ENCODE measurements at places on chromosomes 7 and 10.
A peak's percentile ranks its signal among the peaks of the same experiment; 100 is the strongest.

DNA sequence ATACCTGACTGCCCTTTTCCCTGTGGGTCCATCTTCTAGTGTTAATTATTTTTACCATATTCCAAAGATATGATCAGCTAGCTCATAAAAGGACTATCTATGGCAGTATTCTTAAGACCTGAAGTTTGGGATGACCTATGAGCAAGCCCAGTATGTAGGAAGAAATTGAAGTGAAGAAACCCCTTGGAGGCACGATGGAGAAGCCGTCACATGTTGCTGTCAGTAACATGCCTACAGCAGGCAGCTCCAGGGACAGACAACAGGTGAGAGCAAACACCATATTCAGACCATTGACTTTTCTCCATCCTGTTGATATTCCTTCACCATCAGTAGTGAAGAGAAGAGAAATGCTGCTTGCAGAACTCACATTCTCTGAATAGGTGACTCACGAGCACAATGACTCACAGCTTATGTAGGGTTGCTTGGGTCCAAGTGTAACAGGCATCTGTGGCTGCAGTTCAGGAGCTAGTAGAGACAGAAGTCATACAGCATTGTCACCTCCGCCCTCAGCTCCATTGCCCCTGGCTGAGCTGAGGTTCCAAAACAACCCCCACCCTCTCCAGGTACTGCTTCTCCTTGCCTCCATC lies 8.4 kb upstream of the LYZL2 start:
- DNase-seq, result peak; percentile 86

DNA sequence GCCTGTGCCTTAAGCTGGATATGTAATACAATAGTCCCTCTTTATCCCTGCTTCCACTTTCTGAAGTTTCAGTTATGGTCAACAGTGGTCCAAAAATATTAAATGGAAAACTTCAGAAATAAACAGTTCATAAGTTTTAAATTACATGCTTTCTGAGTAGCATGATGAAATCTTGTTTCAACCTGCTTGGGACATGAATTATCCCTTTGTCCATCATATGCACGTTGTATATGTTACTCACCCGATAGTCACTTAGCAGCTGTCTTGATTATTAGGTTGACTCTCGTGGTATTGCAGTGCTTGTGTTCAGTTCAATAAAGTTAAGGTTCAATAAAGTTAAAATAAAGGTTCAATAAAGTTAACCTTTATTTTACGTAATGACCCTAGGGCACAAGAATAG lies 25.5 kb downstream of the C1GALT1 start:
- no peak for DNase-seq

DNA sequence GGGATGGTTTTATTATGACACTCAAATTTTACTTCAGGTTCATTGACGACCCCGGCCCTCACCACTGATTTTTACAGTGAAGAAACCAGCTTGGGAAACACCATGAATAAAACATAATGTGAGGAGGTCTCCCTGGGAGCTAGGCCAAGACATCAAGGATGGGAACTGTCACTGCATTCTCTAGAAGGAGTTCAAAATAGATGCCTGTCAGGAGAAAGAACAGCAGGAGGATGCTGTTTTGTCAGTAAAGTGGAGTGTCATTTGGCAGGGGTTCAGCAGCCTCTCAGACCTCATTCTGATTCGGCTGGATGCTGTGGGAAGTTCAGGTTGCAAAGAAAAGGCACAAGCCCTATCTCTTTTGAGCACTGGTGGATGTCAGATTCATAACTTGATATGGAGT lies 360.3 kb upstream of the C7orf33 start:
- DNase-seq, result no peak

GRCh38 chr10:113533801-113534200 lies 19.1 kb upstream of the HABP2 start:
- DNase-seq, result no peak

- no peak for DNase-seq
Observed at GRCh38 chr10:90407131-90407530, 450.7 kb downstream of the HTR7 start.

DNA sequence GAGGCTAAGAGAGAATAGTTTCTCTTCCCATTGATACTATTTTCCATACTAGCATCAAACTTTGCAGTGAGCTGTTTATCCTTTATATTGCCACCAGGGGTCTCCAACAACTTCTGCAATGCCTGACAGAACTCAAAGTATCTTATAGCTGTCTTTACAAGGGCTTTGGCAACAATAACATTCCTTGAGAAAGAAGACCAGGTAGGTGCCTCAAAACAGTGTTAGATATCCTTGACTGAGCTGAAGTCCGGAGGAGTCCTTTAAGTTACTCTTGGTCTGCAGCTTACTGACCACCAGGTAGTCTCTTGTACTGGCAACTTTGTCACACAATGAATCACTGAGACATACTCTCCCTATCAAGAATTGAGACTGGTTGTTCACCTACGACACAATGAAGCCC lies 30.0 kb upstream of the TES start:
- DNase-seq, result no peak

DNA sequence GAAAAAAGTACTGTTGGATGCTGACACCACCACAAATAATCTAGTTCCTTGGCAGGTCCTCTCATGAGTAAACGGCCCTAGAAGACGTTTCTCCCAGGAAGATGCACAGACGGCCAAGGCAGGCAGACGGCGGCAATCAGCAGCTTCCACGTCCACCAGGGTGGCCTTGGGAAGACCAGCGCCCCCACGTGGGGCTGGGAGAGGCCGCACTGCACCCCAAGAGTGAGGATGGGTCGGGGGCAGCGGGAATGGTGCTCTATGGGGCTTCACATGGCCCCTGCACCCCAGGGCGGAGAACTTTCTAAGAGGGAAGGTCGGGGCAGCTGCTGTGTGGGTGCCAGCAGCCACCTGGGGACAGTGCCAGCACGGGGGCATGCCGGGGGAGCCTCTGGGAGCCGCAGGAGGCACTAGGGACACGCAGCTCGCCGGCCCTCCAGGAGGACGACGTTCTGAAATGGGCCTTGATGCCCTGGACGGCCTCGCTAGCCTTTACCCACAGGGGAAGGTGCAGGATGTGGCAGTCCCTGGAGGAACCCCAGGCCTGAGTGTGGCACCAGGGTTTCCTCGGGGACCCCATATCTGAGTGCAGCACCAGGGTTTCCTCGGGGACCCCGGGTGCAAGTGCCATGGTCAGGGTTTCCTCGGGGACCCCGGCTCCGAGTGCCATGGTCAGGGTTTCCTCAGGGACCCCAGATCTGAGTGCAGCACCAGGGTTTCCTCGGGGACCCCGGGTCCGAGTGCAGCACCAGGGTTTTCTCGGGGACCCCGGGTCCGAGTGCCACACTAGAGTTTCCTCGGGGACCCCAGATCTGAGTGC lies 539.9 kb downstream of the DNAJB6 start:
- DNase-seq, result no peak

GRCh38 chr10:4213441-4213840 lies 428.4 kb upstream of the KLF6 start:
- no peak for DNase-seq

DNA sequence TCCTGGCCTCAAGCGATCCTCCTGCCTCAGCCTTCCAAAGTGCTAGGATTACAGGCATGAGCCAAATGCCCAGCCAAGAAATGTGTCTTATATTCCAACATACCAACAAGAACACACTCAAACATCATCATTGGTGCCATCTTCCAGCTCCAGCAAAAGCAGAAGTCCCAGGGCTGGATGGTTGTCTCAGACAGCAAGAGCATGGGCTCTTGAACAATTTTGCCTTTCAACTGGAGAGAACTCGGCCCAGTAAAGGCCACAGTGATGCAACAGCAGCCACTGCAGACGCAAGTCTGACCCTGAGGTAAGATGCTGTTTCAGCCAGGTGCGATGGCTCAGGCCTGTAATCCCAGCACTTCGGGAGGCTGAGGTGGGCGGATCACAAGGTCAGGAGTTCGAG lies 52.8 kb upstream of the NFE2L3 start:
- DNase-seq, result no peak

GRCh38 chr7:27244488-27245123 lies 2.0 kb downstream of the EVX1 start:
- no peak for DNase-seq

DNA sequence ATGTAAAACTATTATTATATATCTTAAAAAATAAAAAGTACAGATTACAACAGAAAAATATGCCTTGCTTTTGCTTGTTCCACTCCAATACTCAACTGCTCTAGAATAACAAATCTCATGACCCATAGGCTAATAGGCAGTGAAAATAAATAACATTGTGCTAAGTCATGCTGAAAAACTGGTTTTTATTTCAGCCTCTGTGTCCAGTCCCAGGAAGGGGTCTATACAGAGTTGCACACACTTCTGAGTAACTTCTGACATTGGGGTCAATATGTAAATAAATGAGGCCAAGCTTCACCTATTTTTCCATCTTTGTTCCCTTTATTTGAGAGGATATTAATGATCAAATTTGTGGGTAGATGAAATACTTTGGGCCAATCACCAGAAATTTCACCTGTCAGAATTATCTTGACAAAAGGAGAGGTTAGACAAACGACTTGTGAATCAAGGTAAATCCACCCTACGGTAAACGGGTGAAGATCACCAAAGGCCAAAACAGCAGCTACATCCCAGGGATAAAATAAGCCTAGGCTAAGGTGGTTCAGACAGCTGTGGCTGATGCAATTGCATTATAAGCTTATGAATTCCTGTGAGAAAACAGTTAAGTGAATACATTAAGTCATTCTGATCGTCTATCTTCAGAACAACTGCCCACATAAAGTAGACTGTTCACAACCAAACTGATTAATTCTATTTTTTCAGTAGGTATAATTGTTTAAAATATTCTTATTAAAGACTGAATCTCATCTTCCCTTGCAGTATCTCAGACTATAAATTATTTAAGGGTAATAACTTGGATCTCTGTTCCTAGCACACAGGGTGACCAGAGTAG lies 87.5 kb downstream of the UBE2H start:
- DNase-seq, result no peak

GRCh38 chr10:3963191-3963673 lies 178.2 kb upstream of the KLF6 start:
- no peak for DNase-seq

GRCh38 chr10:70544431-70545340 lies 57.9 kb downstream of the PRF1 start:
- no peak for DNase-seq

- no peak for DNase-seq
Observed at GRCh38 chr7:82598958-82599357, 155.4 kb upstream of the CACNA2D1 start.

DNA sequence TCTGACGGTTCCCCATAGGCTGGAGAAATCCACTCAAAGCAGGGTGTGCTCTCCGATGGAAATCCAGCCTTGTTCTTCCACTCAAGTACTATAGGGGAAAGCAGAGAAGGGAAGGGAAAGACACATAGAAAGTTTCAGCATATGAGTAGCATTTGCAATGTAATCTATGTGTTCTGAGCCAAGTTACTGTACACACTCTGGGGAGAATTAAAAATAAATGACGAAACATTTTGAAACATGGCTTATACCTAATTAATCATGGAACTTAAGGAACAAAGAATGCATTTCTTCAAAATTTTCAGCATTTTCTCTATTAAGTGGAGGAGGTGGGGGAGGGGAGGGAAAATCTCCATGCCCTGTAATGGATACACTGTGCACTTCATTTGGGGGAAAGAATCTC lies 198.1 kb upstream of the HABP2 start:
- no peak for DNase-seq

DNA sequence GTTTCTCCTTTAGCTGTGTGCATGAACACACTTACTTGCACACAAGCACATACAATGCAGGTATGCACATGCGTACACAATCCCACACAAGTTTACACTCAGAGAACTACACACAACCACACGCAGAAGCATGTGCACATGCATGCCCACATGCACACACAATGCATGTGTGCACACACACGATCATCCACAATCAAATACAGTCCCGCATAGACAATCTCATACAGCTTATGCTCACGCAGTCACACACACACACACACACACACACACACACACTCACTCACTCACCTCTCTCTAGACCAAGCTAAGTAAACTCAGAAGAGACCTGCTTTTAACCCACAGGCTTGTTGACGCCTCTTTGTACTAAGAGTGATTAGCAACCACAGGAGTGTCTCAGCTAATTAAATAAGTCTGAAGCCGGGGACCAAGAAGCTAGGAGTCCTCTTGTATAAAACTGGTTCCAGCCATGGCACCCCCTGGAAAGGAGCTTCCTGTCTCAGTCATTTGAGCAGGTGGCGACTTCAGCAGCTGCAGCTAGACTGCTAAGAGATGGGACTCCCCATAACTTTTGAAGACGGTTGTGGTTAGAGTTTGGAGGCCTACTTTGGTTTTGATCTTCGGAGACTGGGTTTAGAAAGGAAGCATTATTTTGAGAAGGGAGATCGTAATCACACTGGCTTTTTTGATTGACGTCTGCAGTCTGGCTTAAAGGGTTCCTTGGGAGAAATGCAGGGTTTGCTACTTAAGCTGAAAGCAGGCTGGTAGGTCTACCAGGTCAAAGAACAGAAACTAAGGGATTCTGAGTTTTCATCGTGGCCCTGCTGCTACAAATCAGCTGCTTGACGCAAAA lies 82.3 kb upstream of the ADRB1 start:
- DNase-seq, result no peak

DNA sequence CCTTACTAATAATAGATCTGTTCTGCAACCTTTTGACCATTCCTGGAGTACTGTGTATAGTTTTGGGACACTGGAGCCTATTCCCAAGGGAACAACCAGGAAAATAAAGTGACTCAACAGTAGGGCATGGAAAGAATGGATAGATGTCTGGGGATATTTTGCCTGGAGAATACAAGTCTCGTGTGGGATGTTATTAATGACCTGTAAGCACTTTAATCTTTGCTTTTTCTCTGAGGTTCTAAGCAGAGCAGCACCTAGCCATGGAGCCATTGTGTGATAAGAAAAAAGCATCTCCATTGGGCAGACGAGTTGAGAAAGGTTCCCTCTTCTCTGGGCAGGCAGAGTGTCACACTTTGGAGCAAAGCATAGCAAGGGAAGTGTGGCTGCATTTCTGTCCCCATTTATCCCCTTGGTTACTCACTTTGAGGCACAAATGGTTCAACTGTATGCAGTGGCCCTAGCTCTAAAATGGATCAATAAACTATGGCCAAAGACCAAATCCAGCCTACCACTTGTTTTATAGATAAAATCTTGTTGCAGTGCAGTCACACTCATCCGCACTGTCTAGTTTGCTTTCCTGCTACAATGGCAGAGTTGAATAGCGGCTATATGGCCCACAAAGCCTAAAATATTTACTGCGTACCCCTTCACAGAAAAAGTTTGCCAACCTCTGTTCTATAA lies 21.0 kb upstream of the CCDC71L start:
- no peak for DNase-seq

DNA sequence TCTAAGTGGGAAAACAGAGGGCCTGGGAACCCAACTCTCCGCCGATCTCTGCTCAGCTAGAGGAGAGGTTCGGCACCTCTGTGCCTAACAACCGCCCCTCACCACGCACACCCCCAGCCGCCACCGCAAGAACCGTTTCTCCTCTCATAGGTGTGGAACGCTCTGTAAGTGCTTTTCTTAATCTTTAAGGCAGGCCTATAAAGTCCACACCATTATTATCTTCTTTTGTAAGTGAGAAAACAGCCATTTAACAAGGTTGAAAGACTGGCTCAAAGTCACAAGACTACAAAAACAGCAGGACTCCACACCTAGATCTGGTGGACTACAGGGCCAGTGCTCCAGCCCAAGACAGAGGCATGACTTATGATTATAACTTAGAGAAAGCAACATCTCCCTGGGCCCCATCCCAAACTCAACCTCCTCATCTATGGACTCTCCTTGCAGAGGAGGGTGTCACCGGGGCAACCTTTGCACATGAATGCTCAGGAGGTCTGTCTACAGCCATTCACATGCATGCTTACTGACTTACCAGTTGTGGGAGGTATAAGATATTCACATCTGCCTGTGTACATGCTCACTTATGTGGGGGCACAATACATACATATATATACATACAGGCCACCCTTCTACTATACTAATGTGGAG lies 7.9 kb upstream of the NKX2-3 start:
- DNase-seq, result no peak

GRCh38 chr7:19112274-19113001 lies 5.0 kb downstream of the TWIST1 start:
- no peak for DNase-seq

Data from HFF-Myc (cell line).